ENCODE measurements at places on chromosomes 3 and 15. TPM values are rescaled to one million over a fixed set of nuclear protein-coding genes. Genes with fewer than 3 reads are reported as not detected.

GRCh38 chr15:39701988-39702387 is 80.7 kb downstream of the FSIP1 start:
- DNase-seq: no peak

The EHHADH gene
- polyA plus RNA-seq: 5.9 TPM

The LXN gene
- polyA plus RNA-seq: 10.2 TPM

DNA sequence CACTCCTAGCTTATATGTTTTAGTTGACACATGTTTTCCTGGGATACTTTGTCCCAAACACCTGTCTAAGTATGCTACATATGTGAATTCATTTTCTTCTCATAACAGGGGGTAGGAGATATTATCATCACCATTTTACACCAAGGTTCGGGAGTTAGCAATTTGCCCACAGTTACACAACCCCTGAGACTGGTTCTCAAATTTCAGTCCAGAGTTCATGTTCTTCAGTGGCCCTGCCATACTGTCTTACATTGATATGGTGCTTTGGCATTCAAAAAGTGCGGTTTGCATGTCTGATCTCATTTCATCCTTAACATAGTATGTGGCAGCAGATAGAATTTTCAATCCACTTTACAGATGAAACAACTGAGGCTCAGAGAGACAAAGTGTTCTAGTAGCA is 38.4 kb downstream of the ROBO2 start:
- DNase-seq: no peak

The ITIH1 gene
- 0.18 TPM for polyA plus RNA-seq

DNA sequence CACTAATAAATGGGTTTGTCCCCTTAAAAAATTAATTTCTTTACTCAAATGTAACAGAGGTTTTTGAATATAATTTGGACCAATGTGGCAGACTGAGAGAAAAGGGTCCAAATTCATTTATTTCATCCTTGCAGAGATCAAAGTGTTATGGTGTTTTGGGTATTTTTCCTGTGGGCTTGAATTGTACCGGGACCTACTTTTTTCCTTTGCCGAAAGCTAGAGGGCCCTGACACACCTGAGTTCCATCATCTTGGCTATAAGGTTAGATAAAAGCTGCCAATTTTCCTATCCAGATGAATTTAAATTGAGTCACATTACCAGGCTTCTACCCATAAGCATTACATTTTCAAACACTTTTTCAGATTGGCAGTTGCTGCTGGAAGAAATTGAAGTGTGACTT is 908 bp downstream of the CCNB2 start:
- DNase-seq: no peak

DNA sequence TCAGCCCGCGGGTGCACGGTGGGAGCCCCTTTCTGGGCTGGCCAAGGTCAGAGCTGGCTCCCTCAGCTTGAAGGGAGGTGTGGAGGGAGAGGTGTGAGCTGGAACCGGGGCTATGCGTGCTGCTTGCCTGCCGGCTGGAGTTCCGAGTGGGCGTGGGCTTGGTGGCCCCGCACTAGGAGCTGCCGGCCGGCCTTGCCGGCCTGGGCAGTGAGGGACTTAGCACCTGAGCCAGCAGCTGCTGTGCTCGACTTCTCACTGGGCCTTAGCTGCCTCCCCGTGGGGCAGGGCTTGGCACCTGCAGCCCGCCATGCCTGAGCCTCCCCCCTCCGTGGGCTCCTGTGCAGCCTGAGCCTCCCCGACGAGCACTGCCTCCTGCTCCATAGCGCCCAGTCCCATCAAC is 36.0 kb downstream of the TRH start:
- DNase-seq: no peak

DNA sequence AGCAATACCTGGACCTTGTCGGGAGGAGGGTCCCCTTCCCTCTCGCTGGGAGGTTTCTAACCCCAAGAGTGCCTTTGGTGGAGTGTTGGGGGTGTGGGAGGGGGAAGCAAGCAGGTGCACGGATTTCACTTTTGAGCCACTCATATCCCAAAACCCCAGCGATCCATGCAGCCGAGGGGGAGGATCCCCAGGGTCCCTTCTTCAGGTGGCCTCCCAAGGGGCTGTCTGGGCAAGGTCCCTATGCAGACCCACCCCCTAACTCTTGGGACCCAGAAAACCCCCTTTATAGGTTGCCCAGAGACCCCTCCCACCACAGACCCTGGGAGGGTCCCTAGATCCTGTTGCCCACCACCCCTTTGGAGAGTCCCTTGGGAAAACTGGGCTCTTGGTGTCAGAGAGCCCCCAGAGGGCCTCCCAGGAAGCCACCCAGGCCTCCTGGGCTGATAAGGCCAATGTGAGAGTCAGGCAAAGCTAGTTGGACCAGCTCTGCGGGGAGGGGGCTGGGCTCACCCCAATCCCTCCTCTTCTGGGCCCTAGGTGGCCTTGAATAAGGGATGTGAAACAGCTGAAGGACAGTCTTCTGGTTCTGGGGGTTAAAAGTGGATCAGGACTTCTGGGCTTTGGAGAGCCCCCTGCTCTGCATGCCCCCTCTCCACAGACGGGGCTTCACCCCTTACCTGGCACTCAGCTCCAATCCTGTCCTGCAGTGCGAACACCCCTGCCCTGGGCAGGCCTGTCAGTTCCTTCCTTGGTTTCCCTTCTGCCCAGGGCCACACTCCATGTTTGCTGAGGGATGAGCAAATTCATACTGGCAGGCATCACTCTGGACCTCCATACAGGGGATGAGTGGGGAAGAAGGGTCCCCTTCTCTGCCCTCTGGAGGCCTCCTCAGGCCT is 932 bp upstream of the PLCD1 start:
- no peak for DNase-seq

- peak; percentile 13 for DNase-seq
Observed at GRCh38 chr3:190811775-190812480, 50.6 kb downstream of the GMNC start.

The ATP8B4 gene
- 3.0 TPM for polyA plus RNA-seq

GRCh38 chr15:35013370-35013769 is 25.3 kb upstream of the ZNF770 start:
- DNase-seq: no peak

DNA sequence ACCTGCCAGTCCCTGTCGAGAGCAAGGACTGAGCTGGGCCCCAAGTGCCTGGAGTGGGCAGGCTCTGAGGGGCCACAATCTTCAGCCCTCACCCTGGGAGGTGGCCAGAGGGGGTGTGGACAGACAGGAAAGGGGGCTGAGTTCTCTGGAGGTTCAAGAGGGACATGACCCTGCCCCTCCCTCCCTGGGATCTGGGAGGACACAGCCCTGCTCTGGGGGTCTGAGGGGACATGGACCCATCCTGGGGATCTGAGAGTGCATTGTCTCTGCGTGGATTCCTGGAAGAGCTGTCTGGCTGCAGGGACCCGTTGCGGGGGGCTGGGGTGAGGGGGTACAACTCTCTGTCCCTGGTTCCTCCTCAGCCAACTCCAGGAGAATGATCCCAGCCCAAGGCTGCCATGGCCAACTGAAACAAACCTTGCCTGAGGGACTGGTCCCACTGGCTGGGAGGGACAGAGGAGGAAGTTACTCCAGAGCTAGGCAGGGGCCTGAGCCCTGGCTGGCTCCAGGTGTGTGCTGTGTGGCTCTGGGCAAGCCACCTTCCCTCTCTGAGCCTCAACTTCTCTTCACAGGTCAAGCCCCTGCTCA is 29.0 kb downstream of the PTH1R start:
- DNase-seq: no peak

GRCh38 chr3:170523248-170523647 is 62.6 kb downstream of the SLC7A14 start:
- DNase-seq: no peak

DNA sequence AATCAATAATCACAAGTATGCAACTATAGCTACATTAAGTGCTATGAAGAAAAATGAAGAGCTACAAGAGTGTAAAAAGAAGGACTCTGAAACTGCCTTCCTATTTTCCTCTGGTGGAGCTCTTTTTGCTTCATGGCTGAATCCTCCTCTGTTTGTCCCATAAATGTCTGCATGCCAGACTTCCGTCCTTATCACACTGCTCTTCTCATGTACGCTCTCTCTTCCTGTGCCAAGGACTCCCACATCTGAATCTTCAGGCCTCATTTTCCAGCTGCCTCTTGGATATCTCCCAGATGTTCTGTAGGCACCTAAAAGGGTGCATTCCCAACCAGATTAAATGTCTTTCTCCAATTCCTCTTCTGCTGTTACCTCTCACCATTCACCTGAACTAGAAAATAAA is 123.7 kb downstream of the MECOM start:
- no peak for DNase-seq

The CP gene
- 14.5 TPM for polyA plus RNA-seq

GRCh38 chr3:47475029-47475569 is 642 bp downstream of the SCAP start:
- peak; percentile 46 for DNase-seq

GRCh38 chr15:62758126-62758951 is 284.2 kb upstream of the TPM1 start:
- no peak for DNase-seq

The FGF12 gene
- 230 TPM for polyA plus RNA-seq

The RFTN1 gene
- polyA plus RNA-seq: 21.2 TPM

DNA sequence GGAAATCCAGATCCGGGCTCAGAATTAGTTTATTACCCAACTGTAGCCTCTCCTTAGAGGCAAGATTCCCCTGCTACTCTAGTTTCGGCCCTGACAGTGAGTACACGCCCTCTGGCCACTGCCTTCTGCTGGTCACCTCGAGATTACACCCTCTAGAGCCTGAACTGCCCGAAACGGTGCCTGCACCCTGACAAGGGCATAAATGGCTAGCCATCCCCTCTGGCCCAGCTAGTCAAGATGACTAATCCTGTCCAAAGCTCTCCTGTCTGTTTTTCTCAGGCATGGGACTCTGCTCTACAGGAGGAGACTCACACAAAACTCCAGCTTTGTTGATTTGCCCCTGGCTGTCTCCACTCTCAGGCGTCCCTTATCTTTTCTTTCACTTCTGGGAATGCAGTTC is 150.5 kb upstream of the UBE2E2 start:
- DNase-seq: no peak

DNA sequence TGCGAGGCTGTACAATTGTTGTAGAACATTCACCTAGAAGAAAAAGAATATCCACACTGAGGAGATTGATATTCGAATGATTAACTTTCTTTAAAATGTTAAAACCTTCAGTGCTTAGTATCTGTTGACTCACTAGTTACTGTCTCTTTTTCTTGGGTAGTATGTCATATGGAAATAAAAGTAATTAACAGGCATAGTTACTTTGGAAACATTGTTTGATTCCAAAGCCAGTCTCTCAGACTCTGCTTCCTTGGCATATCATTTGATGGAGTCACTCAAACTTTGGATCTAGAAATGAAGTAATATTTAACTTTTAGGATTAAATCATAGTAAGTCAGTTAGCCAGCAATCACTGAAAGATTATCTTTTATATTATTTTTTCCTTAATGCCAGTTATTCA is 63.4 kb downstream of the MAP2K5 start:
- DNase-seq: no peak

The RPP14 gene
- polyA plus RNA-seq: 26.0 TPM

- no peak for DNase-seq
Observed at GRCh38 chr15:57227899-57228298, 148.4 kb upstream of the CGNL1 start.

The ACOX2 gene
- 33.9 TPM for polyA plus RNA-seq

DNA sequence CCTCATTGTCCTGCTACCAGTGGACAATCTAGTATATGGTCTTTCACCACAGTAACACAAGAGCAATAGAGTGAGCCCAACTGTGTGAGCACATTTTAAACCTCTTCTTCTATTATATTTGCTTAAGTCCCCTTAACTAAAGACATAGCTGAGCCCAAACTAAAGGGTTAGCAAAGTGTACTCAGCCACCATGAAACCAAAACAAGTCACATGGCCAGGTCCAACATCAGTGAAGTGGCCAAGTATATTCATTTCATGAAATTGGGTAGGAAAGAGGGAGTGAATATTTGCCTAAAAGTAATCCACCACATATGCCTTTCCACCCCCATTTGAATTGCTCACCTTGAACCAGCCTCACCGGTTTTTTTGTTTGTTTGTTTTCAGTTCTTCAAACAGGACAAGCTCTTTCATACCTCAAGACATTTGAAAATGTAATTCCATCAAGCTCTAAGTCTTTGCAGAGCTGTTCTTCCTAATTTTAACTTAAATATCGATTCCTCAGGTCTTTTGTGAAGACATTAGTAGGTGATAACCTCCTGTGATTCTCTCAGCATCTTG is 327.0 kb upstream of the SEMA6D start:
- no peak for DNase-seq

The LSAMP gene
- 1.4 TPM for polyA plus RNA-seq

GRCh38 chr3:73734211-73735089 is 109.7 kb upstream of the PDZRN3 start:
- no peak for DNase-seq
